ENCODE measurements at places on chromosomes 7 and 10.

GRCh38 chr7:75722373-75722772, 16.4 kb downstream of the HIP1 start:
- no peak for DNase-seq

- DNase-seq, result no peak
These were observed 23.5 kb upstream of the MRPS17 start for GRCh38 chr7:55928006-55928767.

GRCh38 chr10:24556750-24557742, 166.6 kb downstream of the ARHGAP21 start:
- peak; percentile 81 for DNase-seq

- no peak for DNase-seq
These were observed 31.0 kb upstream of the ELFN1 start for GRCh38 chr7:1639071-1639470.

GRCh38 chr7:7682861-7683260, 35.5 kb downstream of the RPA3 start:
- DNase-seq, result no peak
